Brain pericyte (primary cell): ENCODE measurements at places on chromosomes 11 and 22.

DNA sequence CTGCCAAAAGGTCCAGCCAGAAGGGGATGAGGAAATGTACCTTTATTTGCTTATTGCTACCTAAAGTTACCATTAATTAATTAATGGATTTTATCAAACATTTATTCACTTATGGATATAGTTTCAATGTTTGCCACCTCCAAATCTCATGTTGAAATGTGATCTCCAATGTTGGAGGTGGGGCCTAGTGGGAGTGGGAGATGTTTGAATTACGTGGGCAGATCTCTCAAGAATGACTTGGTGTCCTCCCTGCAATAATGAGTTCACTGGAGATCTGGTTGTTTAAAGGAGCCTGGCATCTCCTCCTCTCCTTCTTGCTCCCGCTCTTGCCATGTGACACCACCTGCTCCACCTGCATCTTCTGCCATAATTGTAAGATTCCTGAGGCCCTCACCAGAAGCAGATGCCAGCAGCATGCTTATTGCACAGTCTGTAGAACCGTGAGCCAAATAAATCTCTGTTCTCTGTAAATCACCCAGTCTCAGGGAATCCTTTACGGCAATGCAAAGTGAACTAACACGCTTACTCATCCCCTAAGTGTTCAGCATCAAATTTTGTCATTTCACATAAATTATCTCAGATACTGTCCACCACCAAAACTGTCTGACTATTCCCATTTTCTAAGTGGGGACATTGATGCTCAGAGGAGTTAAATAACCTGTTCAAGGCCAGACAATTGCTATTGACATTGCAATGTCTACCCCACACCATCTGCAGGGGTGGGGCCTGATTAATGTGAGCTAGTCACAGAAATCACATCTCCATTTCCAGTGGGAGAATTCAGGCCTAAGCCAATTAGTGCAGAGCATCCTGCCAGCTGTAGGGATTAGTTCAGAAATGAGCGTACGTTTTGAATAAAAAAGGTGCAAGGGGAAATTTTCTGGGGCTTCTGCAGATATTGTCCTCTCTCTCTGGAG, 51.6 kb upstream of the SYN3 start:
- DNase-seq, result no peak

GRCh38 chr22:49023161-49023878, 804.4 kb downstream of the BRD1 start:
- DNase-seq, result no peak

DNA sequence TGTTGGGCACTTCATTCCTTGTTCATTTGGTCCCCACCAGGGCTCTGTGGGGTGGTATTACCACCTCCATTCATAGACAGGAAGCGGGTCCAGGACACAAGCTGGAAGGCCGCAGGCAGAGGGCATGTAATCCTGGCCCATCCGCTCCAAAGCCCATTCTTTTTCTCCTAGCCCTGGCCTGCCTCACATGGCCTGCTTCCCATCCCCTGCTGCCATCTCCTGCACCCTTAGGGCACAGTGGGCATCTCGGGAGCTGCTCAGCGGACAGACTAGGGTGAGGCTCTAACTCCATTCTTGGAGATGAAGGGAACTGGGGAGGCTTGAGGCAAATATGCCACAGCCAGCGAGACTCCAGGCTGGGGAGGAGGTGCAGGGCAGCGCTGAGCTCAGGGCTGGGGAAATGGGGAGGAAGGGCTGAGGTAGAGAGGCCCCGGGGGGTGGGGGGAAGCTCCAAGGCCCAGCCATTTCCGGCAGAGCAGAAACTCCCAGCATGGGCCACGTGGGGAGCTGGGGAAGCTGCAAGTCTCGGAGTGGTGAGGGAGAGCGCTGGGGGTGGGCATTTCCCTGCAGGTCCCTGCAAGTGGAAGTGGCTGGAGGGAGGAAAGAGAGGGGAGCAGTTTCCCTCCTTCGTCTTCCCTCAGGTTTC, 14.3 kb upstream of the BCL9L start:
- DNase-seq, result no peak

- no peak for DNase-seq
These were observed 244.1 kb upstream of the MTNR1B start for GRCh38 chr11:92725352-92725751.

GRCh38 chr11:103671143-103671651, 365.2 kb upstream of the DDI1 start:
- no peak for DNase-seq

DNA sequence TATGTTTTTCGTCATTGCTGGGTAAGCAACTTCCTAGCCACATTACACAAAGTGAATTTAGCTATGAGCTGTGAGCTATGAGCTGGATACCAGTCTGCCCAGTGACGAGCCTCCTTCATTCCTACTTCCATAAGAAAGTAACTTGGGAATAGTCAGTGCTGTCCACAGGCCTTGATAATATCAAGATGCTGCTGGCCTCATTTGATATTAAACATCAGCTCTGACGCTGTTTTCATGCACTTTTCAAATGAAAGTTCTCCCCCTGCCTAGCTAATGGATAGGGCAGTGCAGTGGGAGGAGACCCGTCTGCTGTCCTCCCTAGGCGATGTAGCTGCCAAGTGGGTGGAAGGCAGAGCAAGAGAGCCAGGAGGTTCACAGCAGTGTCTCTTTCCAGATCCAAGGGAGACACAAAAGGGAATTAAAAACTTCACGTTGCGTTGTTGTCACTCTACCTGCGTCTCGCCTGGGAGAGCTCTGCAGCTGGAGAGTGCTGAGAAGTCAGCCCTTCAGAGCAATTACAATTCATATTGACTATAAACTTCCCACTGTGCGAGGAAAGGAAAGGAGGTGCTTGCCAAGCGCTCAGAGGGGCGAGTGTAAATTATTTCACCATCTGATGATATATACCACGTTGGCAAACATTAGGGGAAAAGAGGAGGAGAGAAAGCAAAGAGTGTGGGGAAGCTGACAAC, 861.4 kb downstream of the NTM start:
- DNase-seq, result no peak

GRCh38 chr11:35281169-35281688, 138.1 kb downstream of the SLC1A2 start:
- no peak for DNase-seq

GRCh38 chr22:19941365-19942082, at the start of the genes COMT and TXNRD2:
Gene COMT (plus strand): TSS chr22:19941772. CDS start chr22:19962527, 20,755 bp downstream.
Gene TXNRD2 (minus strand): TSS chr22:19941818. CDS start chr22:19941803, 15 bp downstream.
- no peak for DNase-seq

- no peak for DNase-seq
These were observed 37.8 kb downstream of the TSPAN18 start for GRCh38 chr11:44764583-44764982.

- no peak for DNase-seq
These were observed 532.7 kb downstream of the NTM start for GRCh38 chr11:131903074-131903473.

DNA sequence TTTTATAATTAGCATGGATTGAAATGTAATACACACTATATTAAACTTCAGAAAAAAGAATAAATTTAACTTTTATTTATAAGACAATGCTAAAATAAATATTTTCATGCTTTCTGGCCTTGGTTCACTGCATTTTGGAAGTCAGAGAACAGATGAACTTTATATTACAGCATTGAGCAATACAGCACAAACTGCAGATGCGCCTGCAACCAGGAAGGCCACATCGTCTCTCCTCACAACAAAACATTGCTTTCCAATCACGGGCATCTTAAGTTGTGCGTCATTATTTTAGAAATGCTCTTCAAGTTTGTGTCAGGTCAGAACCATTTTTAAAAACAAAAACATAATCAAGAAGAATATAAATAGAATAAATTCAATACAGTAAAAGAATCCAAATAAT, 89.3 kb upstream of the CEP126 start:
- DNase-seq, result no peak

DNA sequence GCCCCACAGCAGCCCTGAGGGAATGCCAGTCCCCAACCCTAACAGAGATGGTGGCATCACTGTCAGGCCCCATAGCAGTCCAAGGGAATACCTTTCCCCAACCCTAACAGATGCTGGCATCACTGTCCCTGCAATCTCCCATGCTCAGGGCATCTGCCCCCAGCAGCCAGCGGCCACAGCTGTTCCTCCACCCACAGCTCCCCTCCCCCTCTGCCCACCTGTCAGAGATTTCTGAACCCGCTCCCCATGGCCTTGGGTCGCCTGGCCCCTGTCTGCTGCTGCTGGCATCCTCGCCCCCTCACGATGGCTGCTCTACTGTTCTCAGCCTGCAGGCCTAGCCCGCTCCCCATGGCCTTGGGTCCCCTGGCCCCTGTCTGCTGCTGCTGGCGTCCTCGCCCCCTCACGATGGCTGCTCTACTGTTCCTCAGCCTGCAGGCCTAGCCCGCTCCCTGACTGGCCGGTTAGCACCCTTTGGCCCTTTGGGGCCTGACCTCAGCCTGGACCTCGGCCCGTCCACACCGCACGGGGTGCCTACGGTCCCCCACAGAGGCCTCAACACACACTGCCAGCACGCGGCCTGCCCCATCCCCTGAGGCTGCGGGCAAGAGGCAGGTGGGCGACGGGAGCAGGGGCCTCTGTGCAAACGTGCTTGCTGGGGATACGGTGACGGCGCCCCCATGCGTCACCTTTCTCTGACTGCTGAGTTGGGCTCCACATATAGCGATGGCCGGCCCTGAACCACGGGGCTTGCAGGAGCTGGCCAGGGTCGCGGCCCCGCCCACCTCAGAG, 20.7 kb downstream of the CHID1 start:
- DNase-seq, result no peak

- no peak for DNase-seq
These were observed 60.9 kb upstream of the MYEOV start for GRCh38 chr11:69232821-69233743.

DNA sequence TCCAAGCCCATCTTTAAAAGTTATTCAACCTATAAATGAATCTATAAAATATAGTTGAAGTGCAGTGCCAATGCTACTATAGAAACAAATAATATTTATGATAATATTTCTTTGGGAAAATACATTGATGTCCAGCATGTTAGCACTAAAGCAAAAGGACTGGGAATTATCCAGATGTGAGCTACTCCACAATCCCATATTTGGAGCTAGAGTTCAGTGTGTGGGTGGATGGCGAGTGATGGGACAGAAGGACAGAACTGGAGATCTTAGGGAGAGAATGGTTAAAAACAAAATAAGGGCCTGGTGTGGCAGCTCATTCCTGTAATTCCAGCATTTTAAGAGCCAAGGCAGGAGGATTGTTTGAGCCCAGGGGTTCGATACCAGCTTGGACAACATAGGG, 216.8 kb downstream of the TMEM135 start:
- DNase-seq, result no peak

DNA sequence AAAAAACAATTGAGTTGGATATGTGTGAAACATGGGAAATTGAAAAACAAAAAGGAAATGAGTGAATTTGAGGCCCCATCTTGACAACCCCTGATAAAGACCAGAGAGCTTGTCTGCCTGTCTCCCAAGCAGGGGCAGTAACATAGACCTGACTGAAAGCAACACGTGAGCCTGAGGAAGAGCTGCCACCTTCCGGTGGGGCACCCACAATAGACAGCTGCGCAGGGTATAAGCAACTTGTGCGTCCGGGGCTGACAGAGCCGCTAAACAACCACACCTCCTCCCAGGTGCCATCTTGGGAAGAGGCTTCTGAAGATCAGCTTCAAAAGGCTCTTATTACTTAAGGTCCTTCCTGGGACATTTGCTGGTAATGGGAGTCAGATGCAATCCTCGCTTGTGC, 166.8 kb downstream of the NTM start:
- no peak for DNase-seq

GRCh38 chr11:130429120-130429681, 792 bp upstream of the ADAMTS8 start:
- DNase-seq, result no peak
